ENCODE measurements at places on chromosomes 7 and 10.
A peak's percentile ranks its signal among the peaks of the same experiment; 100 is the strongest.

DNA sequence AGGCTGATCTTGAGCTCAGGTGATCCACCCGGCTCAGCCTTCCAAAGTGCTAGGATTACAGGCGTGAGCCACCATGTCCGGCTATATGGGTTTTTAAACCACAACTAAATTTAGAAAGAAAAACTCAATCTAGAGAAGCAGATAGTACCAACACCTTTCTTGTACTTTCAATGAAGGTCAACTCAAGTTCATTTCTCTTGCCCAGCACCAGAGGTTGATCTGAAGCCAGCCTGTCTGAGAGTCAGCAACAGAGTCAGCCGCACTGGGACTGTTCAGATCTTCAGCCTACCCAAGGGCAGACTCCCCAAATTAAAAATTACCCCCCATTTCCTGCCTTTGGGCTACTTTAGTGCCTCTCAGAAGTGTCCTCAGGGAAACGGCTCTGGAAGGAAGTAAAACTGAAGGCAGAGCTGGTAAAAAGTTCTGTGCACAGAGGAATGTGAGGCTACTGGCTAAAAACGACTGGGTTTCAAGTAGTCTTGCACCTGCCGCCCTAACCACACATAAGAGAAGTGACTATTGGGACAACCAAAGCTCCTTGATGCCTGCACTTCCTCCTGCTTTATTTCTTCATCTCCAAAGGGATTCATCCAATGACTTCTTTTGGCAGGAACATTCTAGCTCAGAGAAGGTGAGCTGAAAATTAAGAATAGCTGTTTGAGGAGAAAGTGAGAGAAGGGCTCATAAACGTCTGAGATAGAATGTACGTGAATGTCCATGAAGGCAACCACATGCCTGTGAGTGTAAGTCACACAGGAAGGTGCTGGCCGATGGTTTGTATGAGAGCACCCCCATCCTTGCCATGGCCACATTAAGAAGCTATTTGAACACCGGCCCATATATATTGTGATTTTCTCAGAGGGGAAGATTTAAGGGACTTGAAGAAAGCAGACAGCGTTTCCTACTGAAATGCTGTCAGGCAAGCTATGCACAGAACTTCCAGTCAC is 142.4 kb upstream of the PRR15 start:
- DNase-seq: no peak

- no peak for DNase-seq
These were observed 52.8 kb downstream of the ABLIM1 start for GRCh38 chr10:114605155-114605797.

DNA sequence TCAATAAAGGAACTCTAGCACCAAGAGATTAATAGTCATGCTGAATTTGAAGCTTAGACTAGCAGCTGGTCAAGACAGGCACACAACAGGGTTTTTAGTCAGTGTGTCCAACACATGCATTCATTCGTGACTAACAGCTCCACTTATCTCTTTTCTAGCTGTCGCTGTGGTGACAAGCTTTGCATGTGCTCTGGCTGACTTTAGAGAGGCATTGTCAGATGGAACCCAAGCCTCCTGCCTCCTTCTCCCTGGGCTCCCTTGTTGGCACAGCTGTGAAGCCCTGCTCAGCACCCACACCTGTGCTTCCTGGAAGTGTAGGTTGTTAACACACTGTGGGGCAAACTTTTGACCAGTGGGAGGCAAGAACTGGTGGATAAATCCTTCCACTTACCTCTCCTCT is 9.8 kb upstream of the AGK start:
- no peak for DNase-seq

DNA sequence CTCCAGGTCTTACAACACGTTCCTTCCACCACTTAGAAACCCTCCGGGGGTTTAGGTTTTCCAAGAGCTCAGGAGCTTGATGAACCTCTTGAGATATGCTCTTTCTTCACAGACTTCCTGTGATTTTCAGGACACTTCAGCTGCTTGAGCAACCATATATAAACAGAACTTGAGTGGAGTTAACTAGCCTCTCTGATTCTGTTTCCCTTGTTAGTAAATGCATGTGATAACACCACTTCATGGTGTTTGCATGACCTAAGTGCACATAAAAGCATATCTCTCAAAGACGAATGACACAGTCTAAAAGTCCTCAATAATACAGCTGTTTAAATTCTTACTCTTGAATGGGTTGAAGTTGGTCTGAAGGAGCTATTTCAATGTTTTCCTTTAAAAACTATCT is 9.9 kb downstream of the PRR15 start:
- no peak for DNase-seq

DNA sequence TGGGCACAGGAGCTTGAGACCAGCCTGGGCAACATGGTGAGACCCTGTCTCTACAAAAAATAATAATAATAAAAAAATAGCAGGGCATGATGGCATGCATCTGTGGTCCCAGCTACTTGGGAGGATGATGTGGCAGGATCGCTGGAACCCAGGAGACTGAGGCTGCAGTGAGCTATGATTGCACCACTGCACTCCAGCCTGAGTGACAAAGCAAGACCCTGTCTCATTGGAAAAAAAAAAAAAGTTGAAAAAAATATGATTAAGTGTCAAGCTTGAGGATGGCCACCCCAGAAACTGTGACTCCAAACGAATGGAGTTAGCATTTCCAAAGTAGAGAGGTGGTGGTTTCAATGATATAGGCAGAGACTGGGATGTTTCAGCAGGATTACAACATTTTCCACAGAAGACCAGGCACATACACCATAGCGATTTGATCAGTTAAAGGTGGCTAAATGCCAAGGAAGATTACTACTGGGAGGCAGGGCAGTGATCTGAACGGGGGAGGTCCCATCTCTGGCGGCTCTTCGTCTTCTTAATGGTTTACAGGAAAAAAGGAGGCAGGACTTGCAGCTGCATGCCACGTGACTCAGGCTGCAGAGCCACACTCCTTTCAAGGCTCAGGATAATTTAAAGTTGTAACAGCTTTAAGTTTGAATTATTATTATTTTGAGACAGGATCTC is 250.6 kb upstream of the GALNT17 start:
- DNase-seq: no peak

GRCh38 chr7:36448781-36449379 is 59.2 kb downstream of the ANLN start:
- no peak for DNase-seq

DNA sequence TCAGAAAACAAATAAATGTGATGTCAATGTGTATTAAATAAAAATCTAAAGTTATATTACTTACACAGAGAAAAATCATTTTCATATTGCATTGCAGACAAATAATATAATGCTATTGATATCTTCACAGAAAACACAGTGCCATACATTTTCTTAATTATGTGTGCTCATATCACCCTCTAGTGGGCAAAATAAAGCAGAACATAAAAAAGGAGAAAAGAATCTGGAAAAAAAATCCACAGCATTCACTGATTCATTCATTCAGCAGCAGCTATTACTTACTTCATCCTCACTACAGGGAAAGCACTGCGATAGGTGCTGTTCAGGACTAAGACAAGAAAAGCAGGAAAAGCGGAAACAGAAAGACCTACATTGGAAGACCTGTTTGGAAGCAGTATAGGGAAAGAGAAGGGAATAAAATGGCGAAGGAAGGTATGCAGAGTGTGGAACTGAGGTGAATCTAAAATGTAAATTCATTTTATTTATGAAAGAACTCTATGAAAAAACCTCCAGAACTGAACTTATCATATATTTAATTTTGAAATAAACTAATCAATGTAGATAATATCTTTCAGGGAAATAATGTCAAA is 73.2 kb downstream of the POT1 start:
- DNase-seq: no peak

- DNase-seq: no peak
These were observed 306.7 kb upstream of the MBL2 start for GRCh38 chr10:53079283-53079682.

- DNase-seq: no peak
These were observed 91.3 kb downstream of the SCRN1 start for GRCh38 chr7:29898301-29898700.

GRCh38 chr7:19061331-19061730 is 56.1 kb downstream of the TWIST1 start:
- DNase-seq: no peak

DNA sequence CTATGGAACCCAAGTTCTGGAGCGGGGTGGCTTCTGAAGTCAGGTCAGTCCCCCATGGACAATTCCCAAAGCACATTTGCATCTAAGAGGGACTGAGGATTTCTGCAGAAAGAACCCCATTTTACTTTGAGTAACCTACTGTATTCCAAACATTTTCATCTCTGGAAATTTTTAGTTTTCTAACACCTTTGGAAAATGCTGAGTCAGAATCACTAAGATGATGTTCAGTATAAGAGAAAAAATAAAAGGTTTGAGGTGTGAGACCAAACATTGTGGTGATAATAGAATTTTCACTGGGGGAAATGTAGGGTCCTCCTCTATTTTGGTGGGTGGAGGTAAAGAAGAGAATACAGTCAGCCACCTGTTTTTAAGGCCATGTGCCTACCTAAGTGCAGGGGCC is 227.1 kb downstream of the LRMDA start:
- DNase-seq: no peak

DNA sequence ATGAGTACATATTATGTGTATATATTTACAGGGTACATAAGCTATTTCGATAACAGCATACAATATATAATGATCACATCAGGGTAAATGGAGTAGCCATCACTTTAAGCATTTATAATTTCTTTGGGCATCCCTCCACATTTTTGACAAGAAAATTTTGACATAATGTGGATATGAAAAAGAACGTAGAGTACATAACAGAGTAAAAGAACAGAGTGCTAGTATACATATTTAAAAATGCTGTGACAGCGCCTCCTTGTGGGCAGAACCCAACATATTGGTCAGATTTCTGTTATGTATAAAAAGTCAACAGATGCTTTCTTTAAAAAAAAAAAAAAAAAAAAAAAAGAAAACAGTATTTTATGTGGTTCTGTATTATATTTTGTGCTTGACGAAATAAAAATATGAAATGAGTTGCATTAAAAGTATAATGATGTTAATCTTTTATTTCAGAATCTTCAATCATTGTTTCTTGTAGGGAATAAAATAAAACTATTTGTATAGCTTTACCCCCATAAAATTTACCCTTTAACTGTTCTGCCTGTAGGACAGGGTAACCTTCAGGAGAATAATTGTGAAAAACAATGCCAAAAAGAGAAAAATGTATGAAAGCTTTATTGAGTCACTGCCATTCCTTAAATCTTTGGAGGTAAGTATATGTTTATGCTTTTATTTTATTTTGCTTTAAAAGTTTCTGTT is 18.3 kb upstream of the HBP1 start:
- DNase-seq: peak; percentile 79
